PC-3 (cell line): ENCODE measurements at places on chromosomes 2 and 18. TPM values are rescaled to one million over a fixed set of nuclear protein-coding genes. Genes with fewer than 3 reads are reported as not detected.

DNA sequence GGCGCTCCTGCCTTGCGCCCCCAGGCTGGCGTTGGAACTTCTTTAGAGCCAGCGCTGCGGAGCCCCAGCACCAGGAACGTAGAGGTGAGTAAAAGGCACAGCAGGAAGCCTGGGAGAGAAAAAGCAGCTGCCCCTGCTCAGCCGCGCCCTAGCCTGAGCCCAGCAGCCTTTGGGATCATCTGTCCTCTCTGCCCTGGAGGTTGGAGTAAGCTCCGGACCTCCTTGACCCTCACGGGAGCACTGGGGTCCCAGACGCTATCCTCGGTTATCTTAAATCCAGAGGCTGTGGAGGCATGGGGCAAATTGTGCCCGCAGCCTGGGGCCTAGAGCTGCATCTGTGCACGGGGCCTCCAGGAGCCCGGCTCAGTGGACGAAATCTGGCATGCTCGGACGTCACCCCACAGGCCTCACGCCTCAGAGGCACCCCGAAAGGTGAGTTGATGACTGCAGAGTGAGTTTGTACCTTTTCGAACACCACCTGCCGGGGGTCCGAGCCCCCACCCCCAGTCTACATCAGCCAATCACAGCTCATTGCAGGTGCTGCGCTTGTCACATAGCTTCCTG is 1.6 kb upstream of the SLC66A2 start:
- no peaks in the 10 kb centered on the region for H3K27me3 ChIP-seq
- H3K4me3 ChIP-seq = no peak overlapping the region
- H3K4me1 ChIP-seq = peaks cover 8% of the 10 kb centered on the region
- H3K27ac ChIP-seq = no peak overlapping the region
- DNase-seq = no peak
- H3K36me3 ChIP-seq = peaks cover 5% of the 10 kb centered on the region; the same call in 1 of the 2 replicates

LRRC30 gene
- total RNA-seq = not detected in 2 replicates

GALNT3 gene
- 40.9 and 44.8 TPM in 2 replicates for total RNA-seq

DNA sequence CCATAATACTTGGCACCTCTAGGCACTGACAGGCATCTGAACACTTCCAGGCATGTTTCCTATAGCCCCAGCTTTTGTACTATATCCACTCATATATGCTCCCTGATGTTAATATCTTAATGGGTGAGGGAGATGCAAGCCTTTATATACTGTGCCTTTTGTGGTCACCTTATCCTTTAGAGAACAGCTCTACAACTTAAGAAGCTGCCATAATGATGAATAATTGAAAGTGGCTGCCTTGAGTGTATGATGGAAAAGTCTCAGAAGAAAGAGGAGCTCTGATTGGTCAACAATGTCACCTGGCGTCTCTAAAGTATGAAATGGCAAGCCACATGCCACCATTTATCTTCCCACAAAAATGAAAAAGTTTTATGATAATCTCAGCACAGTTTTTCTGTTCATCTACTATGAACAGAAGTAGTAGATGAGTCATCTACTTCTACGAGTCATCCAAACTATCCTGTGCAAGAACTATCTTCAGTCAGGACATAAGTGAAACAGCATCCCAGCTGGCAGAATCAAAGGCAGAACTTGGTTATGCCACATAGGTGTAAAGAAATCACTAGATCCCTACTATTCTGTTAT is 997.9 kb upstream of the CELF4 start:
- no peak overlapping the region for H3K4me3 ChIP-seq
- DNase-seq = no peak
- no peak overlapping the region for H3K27ac ChIP-seq
- no peaks in the 10 kb centered on the region for H3K36me3 ChIP-seq
- H3K27me3 ChIP-seq = no peaks in the 10 kb centered on the region
- no peaks in the 10 kb centered on the region for H3K4me1 ChIP-seq

GRCh38 chr2:205582366-205582765 is 99.9 kb upstream of the NRP2 start:
- H3K4me3 ChIP-seq = no peak overlapping the region
- H3K27ac ChIP-seq = no peak overlapping the region
- H3K36me3 ChIP-seq = no peaks in the 10 kb centered on the region
- H3K27me3 ChIP-seq = no peaks in the 10 kb centered on the region
- DNase-seq = no peak
